ENCODE measurements at places on chromosomes 6 and 20. TPM values are rescaled to one million over a fixed set of nuclear protein-coding genes. Genes with fewer than 3 reads are reported as not detected.

SLX4IP gene
- 4.6 TPM for total RNA-seq

SLC24A3 gene
- 2.0 TPM for total RNA-seq

HSPA1A gene
- 43.8 TPM for total RNA-seq

HLA-F gene
- 16.2 TPM for total RNA-seq

MGME1 gene
- 19.8 TPM for total RNA-seq

KCNK5 gene
- total RNA-seq, result 7.8 TPM

TP53TG5 gene
- 1.1 TPM for total RNA-seq

OPN5 gene
- total RNA-seq, result not detected

TAAR8 gene
- not detected for total RNA-seq

PROKR2 gene
- not detected for total RNA-seq

CLPSL2 gene
- total RNA-seq, result not detected

COL11A2 gene
- 7.6 TPM for total RNA-seq

SCUBE3 gene
- 1.0 TPM for total RNA-seq

HIVEP1 gene
- total RNA-seq, result 7.3 TPM

ZNF165 gene
- 0.87 TPM for total RNA-seq

STMND1 gene
- not detected for total RNA-seq

MTFR2 gene
- 2.5 TPM for total RNA-seq

FAM184A gene
- total RNA-seq, result 4.3 TPM

GLP1R gene
- not detected for total RNA-seq

NECAB3 gene
- total RNA-seq, result 44.0 TPM

ANGPT4 gene
- 0.05 TPM for total RNA-seq

PCSK2 gene
- total RNA-seq, result not detected

PTK6 gene
- 0.24 TPM for total RNA-seq

RAD21L1 gene
- not detected for total RNA-seq

CD93 gene
- total RNA-seq, result 0.91 TPM

EGFL8 gene
- 5.5 TPM for total RNA-seq

SEMG1 gene
- not detected for total RNA-seq

EPPIN gene
- total RNA-seq, result not detected

CNR1 gene
- total RNA-seq, result 4.6 TPM

C20orf204 gene
- 1.8 TPM for total RNA-seq

OR2J3 gene
- total RNA-seq, result not detected

ELOVL2 gene
- total RNA-seq, result 0.24 TPM

ITPA gene
- total RNA-seq, result 124 TPM

ZNF334 gene
- total RNA-seq, result 4.0 TPM

CLVS2 gene
- 0.60 TPM for total RNA-seq

OVOL2 gene
- 0.72 TPM for total RNA-seq

NDUFAF4 gene
- 23.3 TPM for total RNA-seq

ZBTB46 gene
- 1.4 TPM for total RNA-seq

GINS1 gene
- 20.0 TPM for total RNA-seq

SSTR4 gene
- not detected for total RNA-seq

F13A1 gene
- not detected for total RNA-seq

RSPH9 gene
- not detected for total RNA-seq

GPX5 gene
- not detected for total RNA-seq

SEL1L2 gene
- not detected for total RNA-seq

C4A gene
- 0.94 TPM for total RNA-seq

MRAP2 gene
- 0.19 TPM for total RNA-seq

KHDC1L gene
- total RNA-seq, result not detected

VPS16 gene
- total RNA-seq, result 47.9 TPM

PRR18 gene
- not detected for total RNA-seq
